ENCODE measurements at places on chromosomes 3 and 15.

- peak overlapping the region; percentile 95 for H3K27ac ChIP-seq
- H3K4me3 ChIP-seq, result no peak overlapping the region
- no peaks in the 10 kb centered on the region for H3K36me3 ChIP-seq
- no peaks in the 10 kb centered on the region for H3K27me3 ChIP-seq
Measured at GRCh38 chr3:111862974-111863373, 3.9 kb downstream of the PHLDB2 start.

DNA sequence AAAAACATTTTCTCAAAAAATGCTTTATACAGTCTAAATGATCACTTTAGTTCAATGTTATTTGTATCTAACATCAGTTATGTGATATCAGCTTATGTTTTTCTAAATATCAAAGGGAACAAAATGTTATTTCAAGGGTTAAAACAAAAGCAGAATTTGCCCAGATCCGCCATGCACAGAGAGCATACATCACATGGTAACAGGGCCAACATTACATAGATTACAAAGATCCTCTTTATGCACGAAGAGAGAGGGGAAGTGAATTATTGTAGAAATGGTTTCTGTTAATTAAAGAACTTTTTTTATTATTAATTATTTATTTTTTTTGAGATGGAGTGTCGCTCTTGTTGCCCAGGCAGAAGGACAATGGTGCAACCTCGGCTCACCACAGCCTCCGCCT, 100.8 kb upstream of the MME start:
- no peak overlapping the region for H3K4me3 ChIP-seq
- no peak overlapping the region for H3K27ac ChIP-seq
- no peaks in the 10 kb centered on the region for H3K27me3 ChIP-seq
- no peaks in the 10 kb centered on the region for H3K4me1 ChIP-seq

GRCh38 chr3:158770741-158771350, 31.0 kb upstream of the MFSD1 start:
- no peaks in the 10 kb centered on the region for H3K27me3 ChIP-seq
- peaks cover 24% of the 10 kb centered on the region for H3K4me1 ChIP-seq
- DNase-seq, result no peak
- H3K4me3 ChIP-seq, result no peak overlapping the region

- no peak overlapping the region for H3K27ac ChIP-seq
- no peaks in the 10 kb centered on the region for H3K36me3 ChIP-seq
- no peaks in the 10 kb centered on the region for H3K4me1 ChIP-seq
Measured at GRCh38 chr3:59995563-59995962, 945.7 kb upstream of the CFAP20DC start.

DNA sequence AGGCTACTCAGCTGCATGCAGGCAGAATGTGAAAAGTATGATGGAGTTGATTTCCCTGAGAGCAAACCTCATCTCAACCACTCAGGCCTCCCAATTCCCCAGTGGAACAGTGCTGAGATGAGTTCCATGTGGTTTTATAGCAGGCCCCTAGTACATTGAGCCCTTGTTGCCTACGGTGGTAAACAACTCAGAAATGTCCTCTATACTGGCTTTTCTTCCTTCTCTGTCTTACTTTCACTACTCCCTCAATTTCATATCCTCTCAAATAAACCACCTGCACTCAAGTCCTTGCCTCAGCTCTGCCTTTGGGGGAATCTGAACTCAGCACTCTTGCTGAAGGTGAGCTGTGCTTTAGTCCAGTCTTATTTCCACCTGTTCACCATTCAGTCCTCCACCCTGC, 399.9 kb downstream of the PDCD6IP start:
- no peak overlapping the region for H3K4me3 ChIP-seq
- no peak for DNase-seq
- no peaks in the 10 kb centered on the region for H3K36me3 ChIP-seq
- no peaks in the 10 kb centered on the region for H3K27me3 ChIP-seq
- H3K27ac ChIP-seq, result no peak overlapping the region

GRCh38 chr15:34025252-34025651, 13.8 kb downstream of the AVEN start:
- H3K27ac ChIP-seq, result no peak overlapping the region
- H3K27me3 ChIP-seq, result no peaks in the 10 kb centered on the region
- DNase-seq, result no peak
- no peak overlapping the region for H3K4me3 ChIP-seq
- H3K36me3 ChIP-seq, result no peaks in the 10 kb centered on the region

- H3K4me3 ChIP-seq, result no peak overlapping the region
- no peak overlapping the region for H3K27ac ChIP-seq
Measured at GRCh38 chr15:45326280-45326679, 52.1 kb downstream of the GATM start.

DNA sequence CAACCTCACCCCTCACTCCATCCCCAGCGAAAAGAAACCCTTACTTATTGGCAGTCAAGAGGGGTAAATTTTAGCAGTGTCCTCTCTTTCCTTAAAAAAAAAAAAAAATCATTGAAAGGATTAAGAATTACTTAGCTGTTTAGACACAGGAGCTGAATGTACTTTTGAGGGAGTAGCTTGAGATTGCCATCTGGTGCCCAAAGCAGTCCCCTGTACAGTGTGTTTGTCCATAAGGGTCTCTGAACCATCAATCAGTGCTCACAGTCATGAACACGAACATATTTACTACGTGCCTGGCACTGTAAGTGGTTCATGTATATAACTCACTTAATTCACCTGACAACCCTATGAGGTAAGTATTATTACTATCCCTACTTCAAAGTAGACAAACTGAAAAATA, 463.5 kb downstream of the RAP2B start:
- H3K36me3 ChIP-seq, result no peaks in the 10 kb centered on the region
- DNase-seq, result no peak
- H3K27ac ChIP-seq, result no peak overlapping the region

DNA sequence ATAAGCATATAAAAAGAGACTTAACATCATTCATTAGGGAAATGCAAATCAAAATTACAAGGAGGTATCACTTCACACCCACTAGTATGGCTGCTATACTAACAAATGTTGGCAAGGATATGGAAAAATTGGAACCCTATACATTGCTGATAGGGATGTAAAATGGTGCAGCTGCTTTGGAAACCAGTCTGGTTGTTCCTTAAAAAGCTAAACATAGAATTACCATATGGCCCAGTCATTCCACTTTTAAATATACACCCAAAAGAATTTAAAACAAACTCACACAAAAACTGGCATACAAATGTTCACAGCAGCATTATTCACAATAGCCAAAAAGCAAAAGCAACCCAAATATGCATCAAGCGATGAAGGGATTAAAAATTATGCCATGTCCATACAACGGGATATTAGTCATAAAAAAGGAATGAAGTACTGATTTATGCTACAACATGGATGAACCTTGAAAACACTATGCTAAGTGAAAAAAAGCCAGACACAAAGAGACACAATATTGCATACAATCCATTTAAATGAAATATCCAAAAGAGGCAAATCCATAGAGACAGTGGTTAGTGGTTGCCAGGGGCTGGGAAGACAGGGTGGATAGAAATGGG, 118.3 kb downstream of the OSBPL10 start:
- no peaks in the 10 kb centered on the region for H3K36me3 ChIP-seq
- no peak overlapping the region for H3K4me3 ChIP-seq
- DNase-seq, result no peak
- no peak overlapping the region for H3K27ac ChIP-seq

- DNase-seq, result no peak
- H3K27ac ChIP-seq, result no peak overlapping the region
- peaks cover 14% of the 10 kb centered on the region for H3K4me1 ChIP-seq
Measured at GRCh38 chr3:161072211-161072621, 32.9 kb downstream of the B3GALNT1 start.

- peak overlapping the region; percentile 74 for H3K27ac ChIP-seq
- no peaks in the 10 kb centered on the region for H3K36me3 ChIP-seq
- peaks cover 13% of the 10 kb centered on the region for H3K27me3 ChIP-seq
- peak overlapping the region; percentile 87 for H3K4me3 ChIP-seq
- DNase-seq, result no peak
Measured at GRCh38 chr3:98733053-98733811, 29.9 kb upstream of the ST3GAL6 start.

GRCh38 chr3:127718245-127718915, 45.6 kb downstream of the ABTB1 start:
- H3K27ac ChIP-seq, result no peak overlapping the region
- peaks cover 2% of the 10 kb centered on the region for H3K4me1 ChIP-seq
- no peaks in the 10 kb centered on the region for H3K27me3 ChIP-seq
- H3K36me3 ChIP-seq, result peaks cover 6% of the 10 kb centered on the region
- no peak for DNase-seq

- no peak overlapping the region for H3K4me3 ChIP-seq
- H3K4me1 ChIP-seq, result peaks cover 5% of the 10 kb centered on the region
- H3K27me3 ChIP-seq, result no peaks in the 10 kb centered on the region
- H3K27ac ChIP-seq, result no peak overlapping the region
Measured at GRCh38 chr3:101042996-101043686, 49.9 kb upstream of the ABI3BP start.

GRCh38 chr3:127483902-127484591, 106.5 kb downstream of the TPRA1 start:
- no peak for DNase-seq
- no peak overlapping the region for H3K27ac ChIP-seq
- H3K4me1 ChIP-seq, result no peaks in the 10 kb centered on the region
- H3K4me3 ChIP-seq, result no peak overlapping the region
- H3K27me3 ChIP-seq, result peaks cover 18% of the 10 kb centered on the region

- H3K36me3 ChIP-seq, result no peaks in the 10 kb centered on the region
- no peak for DNase-seq
- peak overlapping the region; percentile 92 for H3K4me3 ChIP-seq
- H3K27me3 ChIP-seq, result no peaks in the 10 kb centered on the region
- peaks cover 45% of the 10 kb centered on the region for H3K4me1 ChIP-seq
Measured at GRCh38 chr15:59371458-59372351, 966 bp downstream of the MYO1E start.

DNA sequence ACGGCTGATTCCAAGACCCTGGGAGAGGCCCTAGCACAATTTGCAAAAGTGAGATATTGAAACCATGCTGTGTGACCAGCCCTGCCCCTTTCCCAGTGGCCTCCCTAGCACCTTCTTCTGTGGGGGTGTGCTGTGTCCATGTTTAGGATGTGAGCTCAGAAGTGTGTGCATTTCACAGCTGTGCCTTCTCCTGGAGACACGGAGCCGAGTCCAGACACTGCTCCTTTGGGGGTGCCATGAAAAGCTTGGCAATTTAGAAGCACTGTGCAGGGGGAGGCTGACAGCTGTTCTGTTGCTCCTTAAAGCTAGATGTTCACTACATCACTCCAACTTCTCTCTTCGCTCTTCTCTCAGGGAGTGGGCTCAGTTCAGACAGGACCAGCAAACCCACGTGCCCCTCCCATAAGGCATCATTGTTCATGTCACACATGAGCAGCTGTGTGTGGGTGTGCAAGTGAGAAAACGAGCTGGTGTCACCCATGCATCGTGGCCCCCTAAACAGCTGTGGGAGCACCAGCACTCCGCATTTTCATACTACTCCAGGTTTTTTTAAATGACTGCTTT, 492.6 kb downstream of the GABRG3 start:
- no peaks in the 10 kb centered on the region for H3K4me1 ChIP-seq
- no peak overlapping the region for H3K27ac ChIP-seq
- no peaks in the 10 kb centered on the region for H3K27me3 ChIP-seq
- DNase-seq, result no peak

GRCh38 chr15:92914768-92915221, 14.7 kb downstream of the CHD2 start:
- H3K4me3 ChIP-seq, result no peak overlapping the region
- H3K27me3 ChIP-seq, result no peaks in the 10 kb centered on the region

All from esophagus squamous epithelium (tissue), 5 donors.